C1 segment of cervical spinal cord (tissue), 14 donors: ENCODE measurements at places on chromosomes 13 and 19.

- no peak for DNase-seq
Measured at GRCh38 chr13:108113407-108113806, 101.9 kb downstream of the LIG4 start.

DNA sequence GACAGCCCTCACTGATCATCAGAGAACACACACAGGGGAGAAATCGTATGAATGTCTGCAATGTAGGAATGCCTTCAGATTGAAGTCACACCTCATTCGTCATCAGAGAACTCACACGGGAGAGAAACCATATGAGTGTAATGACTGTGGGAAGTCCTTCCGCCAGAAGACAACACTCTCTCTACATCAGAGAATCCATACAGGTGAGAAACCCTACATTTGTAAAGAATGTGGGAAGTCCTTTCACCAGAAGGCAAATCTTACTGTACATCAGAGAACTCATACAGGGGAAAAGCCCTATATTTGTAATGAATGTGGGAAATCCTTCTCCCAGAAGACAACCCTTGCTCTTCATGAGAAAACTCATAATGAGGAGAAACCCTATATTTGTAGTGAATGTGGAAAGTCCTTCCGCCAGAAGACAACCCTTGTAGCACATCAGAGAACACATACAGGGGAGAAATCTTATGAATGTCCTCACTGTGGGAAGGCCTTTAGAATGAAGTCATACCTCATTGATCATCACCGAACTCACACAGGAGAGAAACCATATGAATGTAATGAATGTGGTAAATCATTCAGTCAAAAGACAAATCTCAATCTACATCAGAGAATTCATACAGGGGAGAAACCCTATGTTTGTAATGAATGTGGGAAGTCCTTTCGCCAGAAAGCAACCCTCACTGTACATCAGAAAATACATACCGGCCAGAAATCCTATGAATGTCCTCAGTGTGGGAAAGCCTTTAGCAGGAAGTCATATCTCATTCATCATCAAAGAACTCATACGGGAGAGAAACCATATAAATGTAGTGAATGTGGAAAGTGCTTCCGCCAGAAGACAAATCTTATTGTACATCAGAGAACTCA lies 32.5 kb downstream of the ZNF567 start:
- DNase-seq: no peak

GRCh38 chr13:110126391-110126961 lies 180.5 kb downstream of the COL4A1 start:
- DNase-seq: no peak

- DNase-seq: no peak
Measured at GRCh38 chr13:78012046-78012445, 93.4 kb upstream of the EDNRB start.

- no peak for DNase-seq
Measured at GRCh38 chr13:88005188-88005587, 334.0 kb downstream of the SLITRK5 start.

DNA sequence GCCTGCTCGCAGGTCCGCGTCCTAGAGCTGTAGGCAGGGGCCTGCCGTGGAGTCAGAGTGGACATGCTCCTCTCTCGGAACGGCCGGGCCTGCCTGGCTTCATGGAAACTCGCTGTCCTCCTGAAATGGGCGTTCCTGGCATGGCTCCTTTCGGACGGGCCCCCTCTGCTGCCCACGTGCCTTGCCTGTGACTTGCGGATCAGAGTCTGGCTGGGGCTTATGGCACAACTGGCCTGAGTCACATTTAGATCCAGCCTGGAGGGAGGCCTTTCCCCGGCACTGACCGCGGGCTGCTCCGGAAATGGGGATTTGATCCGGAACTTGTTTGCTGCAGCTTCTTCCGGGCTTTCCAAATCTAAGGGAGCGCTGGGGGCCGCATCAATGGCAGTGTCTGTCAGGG lies 28.1 kb downstream of the THSD1 start:
- no peak for DNase-seq

- no peak for DNase-seq
Measured at GRCh38 chr19:1400281-1401137, 833 bp downstream of the GAMT start.

DNA sequence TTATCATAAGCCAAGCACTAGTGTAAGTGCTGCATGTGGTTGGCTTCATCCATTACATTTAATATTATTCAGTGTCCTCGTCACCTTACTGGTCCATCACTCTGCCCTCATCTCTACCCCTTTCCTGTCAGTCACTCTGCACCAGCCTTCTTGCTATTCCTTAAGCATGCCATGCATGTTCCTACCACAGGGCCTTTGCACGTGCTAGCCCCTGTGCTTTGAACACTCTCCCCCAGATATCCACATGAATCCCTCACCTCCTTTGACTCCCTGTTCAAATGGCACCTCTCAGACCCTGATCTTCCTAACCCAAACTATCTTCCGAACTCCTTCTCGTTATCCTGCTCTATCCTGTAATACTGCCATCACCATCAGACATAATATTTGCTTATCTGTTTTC lies 3.2 kb upstream of the RELB start:
- no peak for DNase-seq

- no peak for DNase-seq
Measured at GRCh38 chr19:16366433-16367260, 42.0 kb downstream of the KLF2 start.

DNA sequence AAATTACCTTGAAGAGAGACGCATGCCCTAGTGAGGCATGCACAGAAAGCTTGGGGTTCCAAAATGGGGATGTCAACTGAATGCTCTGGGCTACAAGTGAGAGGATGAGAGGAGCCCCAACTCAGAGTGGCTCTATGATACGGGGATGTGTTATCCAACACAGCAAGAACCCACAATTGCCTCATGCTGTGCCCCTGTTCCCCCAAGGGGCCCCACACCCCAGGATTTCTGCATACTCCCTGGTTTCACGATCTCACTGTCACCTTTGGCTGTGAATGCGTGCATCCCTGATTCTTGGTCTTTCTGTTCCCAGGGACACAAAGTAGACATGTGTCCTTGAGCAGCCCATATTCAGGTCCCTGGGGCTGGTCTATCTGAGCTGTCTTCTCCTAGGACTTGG lies 29.3 kb downstream of the WDR88 start:
- DNase-seq: no peak

DNA sequence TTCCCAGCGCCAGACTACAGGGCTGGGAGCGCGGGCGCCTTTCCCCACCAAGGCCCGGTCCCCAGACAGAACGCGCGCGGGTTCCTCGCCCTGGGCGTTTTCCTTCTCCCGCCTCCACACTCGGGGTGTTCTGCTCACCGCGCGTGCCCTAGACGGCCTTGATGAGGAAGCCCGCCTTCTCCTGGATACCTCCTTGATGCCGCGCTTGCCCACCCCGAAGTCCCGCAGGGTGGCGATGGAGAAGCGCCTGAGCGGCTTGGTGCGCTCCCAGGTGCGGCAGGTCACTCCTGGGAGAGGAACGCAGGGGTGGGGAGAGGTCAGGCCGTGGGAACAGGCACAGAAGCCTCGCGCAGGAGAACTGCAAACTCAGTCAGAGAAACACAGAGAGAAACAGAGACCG lies 34.8 kb downstream of the CYP2B6 start:
- no peak for DNase-seq

- DNase-seq: no peak
Measured at GRCh38 chr13:97588993-97589392, 155.0 kb downstream of the RAP2A start.

DNA sequence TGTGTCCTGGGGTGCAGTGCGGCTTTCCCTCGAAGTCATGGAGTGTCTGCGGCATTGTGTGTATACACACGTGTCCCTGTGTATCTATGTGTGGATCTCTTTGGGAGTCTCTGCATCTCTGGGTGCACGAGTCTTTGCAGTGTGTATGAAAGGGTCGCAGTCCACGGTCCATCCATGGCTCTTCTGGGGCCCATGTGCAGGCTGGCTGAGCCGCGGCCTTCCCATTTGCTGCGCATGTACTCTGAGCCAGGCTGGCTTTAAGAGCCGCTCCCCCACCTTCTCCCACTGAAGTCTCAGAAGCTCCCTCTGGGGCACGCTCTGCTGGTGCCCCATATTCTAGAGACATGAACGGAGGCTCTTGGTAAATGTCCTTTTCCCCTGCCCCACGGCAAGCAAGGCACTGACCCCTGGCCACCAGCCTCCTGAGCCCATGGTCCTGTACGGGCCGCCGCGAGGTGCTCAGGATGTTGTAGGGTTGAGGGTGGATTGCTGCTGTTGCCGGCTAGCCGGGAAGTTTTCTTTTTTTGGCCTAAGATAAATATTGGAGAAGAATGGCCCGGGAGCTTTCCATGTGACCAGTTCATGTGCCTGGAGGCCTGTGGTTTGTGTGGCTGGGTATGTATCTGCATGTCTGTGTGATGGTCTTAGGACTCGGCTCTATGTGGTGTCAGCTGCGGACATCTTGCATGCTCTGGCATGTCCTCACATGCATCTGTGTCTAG lies 31.9 kb downstream of the PAK4 start:
- DNase-seq: no peak

GRCh38 chr13:111006506-111007031 lies 91.7 kb upstream of the ANKRD10 start:
- DNase-seq: no peak

DNA sequence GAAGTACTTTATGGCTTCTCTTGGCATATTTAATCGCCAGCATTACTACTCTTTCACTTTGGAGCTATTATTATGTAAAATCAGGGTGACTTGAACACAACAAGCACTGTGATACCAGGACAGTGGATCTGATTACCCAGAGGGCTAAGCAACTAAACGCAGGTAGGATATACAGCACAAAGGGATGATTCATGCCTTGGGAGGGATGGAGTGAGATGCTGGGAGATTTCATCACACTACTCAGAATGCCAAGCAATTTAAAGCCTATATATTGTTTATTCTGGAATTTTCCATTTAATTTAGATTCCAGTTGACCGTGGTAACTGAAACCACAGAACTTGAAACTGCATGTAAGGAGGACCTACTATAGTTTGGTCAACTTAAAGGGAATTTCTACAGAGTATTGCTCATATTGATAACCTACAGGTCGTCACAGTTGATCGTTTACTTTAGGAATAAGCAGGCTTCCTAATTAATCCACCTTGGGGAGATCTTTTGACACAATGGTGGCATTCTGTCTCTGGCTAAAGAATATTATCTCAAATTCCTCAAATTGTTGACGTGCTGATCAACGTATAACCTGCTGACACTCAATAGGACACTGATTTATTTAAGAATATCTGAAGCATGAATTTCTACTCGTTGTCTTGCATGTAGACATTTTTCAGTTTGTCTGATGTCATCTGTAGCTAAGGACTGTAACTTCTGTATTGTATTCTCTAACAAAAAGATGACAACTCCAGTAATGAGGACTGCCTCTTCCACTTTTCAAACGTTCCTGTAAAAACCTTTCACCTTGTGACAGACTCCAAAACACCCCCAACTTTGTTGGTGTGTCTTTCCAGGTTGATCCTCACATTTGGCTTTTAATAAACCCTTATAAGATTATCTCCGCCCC lies 254.2 kb downstream of the GPC5 start:
- DNase-seq: no peak

- DNase-seq: no peak
Measured at GRCh38 chr13:35392768-35393167, 83.7 kb downstream of the MAB21L1 start.

GRCh38 chr19:48614436-48615230 lies at the start of gene FAM83E:
FAM83E (minus strand) TSS chr19:48615076; CDS start chr19:48613372, 1,704 bp downstream.
- DNase-seq: no peak

DNA sequence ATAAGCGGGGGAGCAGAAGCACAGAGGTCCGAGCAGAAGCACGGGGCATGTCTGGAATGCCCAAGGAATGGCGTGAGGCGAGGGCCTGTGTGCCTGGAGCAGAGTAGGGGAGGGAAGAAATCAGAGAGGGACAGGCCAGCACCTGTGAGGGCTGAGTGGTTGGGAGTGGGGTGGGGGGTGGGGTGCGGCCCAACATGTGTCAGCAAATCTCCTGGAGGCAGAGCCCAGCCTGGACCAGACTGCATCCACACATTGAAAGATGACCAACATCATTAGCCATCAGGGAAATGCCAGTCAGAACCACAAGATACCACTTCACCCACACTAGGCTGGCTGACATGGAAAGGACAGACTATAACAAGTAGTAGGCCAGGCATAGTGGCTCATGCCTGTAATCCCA lies 11.2 kb downstream of the CLASRP start:
- DNase-seq: no peak

DNA sequence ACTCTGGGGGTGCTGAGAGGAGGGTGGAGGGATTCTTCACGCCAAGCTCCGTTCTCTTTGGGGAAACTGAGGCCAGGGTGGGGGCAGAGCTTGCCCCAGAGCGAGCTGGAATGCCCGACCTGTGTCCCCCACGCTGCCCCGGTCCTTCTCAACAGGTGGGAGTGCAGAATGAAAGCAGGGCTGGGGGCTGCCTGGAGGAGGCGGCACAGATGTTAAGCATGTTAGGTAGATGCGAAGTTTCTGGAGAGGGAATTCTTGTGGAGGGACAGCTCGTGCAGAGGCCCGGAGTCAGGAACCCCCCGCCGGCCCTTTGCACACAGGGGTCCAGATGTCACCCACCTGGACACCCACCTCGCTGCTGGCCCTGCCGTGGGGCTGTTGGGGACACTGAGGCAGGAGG lies 9.0 kb downstream of the EFNA2 start:
- DNase-seq: no peak

DNA sequence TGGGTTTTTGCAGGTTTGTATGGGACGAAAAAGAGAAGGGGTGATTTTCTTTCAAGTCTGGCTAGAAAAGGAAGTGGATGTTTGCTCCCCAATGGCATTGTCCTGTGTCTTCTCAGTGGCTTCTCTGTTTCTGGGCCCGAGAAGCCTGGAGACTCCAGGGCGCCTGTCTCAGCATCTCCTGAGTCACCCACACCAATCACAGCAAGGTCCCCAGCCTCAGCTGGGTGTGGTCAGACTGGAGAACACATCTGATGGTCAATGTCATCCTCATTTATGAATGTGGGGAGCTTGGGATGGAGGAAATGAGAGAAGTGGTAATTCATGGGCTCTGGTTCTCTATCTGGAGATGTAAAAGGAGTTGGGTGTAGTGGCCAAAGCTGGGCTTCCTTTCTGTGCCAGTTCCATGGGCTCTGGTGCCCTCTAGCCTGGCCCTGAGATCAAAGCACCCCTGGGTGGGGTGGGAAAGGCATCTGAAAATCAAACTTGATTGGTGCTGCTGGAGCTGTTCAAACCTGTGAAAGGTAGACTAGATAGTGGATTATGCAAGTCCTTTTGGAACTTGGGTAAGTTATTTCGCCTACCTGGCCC lies 13.4 kb downstream of the RASL11A start:
- no peak for DNase-seq

- no peak for DNase-seq
Measured at GRCh38 chr13:24734950-24735349, 29.0 kb upstream of the RNF17 start.

DNA sequence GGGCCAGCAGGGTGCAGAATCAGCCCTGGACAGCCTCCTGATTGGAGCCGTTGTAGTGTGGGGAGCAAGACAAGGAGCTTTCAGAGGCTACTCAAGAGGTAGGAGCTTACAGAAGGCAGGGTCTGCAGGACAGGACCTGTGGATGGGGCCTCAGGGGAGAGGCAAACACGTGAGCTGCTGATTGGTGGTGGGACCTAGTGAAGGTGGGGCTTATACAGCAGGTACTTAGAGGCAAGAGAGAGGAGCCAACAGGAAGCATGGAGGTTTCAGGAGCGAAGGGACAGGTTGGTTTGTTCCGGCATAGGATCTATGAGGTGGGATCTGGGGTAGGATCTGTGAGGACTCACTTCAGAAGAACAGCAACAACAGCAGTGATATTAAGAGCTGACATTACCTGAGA lies 32.4 kb downstream of the ZSWIM4 start:
- no peak for DNase-seq

- no peak for DNase-seq
Measured at GRCh38 chr19:3039641-3040077, 10.6 kb upstream of the TLE2 start.

- no peak for DNase-seq
Measured at GRCh38 chr19:35905178-35905727, 2.8 kb downstream of the TYROBP start.

GRCh38 chr13:106942563-106942962 lies 374.6 kb upstream of the ARGLU1 start:
- DNase-seq: no peak
